ENCODE measurements at places on chromosomes 11 and 22.

- DNase-seq, result peak; percentile 59
These were observed 592 bp upstream of the CTSC start for GRCh38 chr11:88337987-88338668.

- no peak for DNase-seq
These were observed 16.7 kb downstream of the BCL2L13 start for GRCh38 chr22:17655289-17655688.

DNA sequence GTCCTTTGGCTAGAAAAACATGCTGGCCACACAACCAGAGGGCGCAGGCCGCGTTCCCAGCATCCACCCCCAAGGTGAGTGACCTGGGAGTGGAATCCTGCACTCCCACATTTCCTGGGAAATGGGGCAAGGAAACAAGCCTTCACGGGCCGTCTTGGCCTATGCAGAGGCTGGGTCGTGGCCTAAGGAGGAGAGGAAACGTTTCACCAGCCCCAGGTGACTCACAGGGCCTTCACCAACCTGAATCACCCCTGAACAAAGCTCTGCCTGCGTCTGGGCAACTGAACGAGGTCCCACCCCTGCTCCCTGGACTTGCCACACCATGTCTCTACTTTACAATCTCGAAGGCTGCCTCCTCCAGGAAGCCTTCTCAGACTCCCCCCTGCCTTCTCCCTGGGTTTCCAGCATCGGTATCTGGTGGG, 13.2 kb downstream of the MYH9 start:
- DNase-seq, result peak; percentile 49

GRCh38 chr11:92384358-92384757, 159.7 kb downstream of the FAT3 start:
- no peak for DNase-seq

DNA sequence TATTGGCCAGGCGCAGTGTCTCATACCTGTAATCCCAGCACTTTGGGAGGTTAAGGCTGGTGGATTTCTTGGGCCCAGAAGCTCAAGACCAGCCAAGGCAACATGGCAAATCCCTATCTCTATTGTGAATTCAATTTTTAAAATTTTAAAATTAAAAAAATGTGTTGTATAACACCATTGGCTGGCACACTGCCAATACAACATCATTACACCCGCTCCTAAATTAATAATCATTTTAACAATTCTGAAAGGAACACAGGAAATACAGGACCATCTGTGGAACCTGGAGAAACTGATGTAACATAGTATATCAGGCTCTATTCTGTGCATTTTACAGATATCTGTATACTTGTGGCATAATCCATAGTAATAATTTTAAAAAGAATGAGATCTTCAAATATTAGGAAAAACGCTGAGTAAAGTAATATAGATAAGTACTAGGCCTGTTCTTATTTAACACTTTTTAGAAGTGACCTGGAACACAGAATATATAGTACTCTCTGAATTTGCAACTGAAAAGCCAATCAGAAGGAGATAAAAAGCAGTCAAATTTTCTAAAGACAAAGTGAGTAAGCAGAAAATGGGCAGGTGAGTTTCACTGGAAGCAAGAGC, 124.3 kb downstream of the APOL5 start:
- no peak for DNase-seq

DNA sequence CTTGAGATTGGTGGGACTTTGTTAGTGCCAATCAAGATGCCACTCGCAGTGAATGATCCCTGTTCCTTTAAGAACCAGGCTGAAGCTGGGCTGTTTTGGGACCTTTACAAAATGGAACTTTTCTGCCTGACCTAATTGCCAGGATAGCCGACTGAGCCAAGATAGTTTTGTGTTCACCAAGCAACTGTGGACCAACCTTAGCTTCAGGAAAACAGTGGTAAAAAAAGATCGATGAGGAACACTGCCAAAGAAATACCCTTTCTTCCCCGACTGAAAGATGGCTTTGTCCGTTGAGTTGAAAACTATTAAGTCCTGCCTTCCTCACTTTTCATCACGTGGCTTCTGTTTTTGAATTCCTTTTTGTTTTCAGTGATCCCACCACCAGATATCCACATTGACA, 157.9 kb upstream of the SORL1-AS1 start:
- no peak for DNase-seq

DNA sequence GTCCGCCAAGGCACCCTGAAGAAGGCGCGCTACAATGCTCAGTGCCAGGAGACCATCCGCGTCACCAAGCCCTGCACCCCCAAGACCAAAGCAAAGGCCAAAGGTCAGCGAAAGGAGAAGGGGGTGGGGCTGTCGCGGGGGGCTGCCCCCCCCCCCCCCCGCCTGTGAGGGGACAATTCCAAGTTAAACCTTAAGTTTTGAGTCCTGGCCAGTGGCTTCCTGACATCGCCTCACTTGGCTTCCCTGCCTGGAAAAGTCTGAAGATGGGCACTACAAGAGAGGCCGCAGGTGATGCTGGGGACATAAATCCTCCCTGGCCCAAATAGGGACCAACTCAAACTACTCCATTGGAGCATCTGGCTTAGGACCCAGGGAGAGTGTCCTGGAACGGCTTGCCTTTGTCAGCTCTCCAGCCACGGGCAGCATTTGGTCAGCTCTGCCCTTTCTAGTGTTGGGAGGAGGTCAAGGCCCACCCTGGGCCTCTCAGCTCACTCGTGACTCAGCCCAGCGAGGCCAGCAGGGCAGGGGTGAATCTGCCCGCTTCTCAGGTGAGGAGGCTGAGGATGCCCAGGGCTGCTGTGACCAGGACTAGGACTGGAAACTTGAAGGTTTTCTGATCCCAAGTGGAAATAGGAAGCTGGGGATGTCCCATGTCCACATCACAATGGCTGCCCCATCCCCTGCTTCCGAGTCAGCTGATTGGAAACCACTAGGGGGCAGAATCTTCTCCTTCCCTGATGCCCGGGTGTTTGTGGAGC, 1.4 kb downstream of the MDK start:
- DNase-seq, result no peak

- no peak for DNase-seq
These were observed 438 bp downstream of the ZW10 start for GRCh38 chr11:113773092-113773415.

DNA sequence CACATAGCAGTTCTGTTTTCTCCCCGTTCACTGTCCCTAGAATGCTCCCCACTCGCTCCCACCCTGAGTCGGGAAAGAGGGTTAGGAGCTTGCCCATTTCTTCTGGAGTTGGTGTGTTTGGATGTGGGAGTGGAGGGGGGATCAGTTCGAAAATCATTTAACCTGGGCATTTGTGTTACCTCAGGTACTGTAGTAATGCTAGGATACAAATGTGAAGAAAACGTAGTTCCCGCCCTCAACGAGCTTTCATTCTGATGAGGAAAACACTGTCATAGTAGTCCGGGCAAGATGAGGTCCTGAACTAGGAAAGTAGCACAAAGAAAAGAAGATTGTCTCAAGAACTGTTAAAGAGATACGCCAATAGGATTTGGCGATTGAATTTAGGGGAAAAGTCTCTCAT, 539 bp downstream of the SDHD start:
- no peak for DNase-seq

DNA sequence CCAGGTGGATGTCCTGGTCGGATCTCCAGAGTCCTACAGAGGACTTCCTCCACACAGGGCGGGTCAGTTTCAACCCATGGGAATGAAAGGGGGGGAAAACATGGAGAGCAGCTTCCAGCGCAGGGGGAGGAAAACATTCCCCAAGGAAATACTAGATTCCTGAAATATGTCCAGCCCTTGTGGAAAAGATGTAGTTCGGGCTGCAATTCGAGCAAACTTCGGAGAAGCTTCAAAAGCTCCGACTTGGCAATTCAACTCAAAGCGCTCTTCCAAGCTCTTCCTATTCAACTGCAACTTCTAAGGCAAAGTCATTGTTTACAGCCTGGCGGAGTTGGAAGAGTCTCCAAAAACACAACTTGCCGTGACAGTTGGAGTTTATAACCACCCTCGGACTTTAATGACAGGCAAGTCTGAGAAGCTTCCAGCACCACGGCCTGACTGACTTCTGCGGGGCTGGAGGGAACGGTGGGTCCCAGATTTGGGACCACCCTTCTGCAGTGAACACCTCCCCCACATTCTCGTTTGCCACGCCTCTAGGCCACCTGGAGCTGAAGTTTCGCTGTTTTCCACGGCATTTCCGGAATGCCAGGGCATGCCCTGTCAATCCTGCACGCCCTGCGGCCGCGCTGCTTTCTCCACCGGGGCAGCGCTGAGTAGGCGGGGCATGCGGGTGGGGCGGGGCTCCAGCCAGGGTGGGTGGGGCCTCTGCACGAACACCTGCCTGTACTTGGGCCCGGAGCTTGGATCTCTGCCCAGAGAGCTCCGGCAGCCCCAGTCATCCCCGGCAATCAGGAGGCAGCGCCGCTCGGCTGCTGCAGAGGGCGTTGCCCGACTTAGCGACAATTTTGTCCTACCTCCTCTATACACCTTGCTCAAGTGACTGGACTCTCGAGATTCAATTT, 49.0 kb upstream of the BIRC3 start:
- peak; percentile 89 for DNase-seq

GRCh38 chr11:107711861-107712755, at the start of gene SLN:
TSS of gene SLN (minus strand) at chr11:107712056.
- DNase-seq, result no peak

DNA sequence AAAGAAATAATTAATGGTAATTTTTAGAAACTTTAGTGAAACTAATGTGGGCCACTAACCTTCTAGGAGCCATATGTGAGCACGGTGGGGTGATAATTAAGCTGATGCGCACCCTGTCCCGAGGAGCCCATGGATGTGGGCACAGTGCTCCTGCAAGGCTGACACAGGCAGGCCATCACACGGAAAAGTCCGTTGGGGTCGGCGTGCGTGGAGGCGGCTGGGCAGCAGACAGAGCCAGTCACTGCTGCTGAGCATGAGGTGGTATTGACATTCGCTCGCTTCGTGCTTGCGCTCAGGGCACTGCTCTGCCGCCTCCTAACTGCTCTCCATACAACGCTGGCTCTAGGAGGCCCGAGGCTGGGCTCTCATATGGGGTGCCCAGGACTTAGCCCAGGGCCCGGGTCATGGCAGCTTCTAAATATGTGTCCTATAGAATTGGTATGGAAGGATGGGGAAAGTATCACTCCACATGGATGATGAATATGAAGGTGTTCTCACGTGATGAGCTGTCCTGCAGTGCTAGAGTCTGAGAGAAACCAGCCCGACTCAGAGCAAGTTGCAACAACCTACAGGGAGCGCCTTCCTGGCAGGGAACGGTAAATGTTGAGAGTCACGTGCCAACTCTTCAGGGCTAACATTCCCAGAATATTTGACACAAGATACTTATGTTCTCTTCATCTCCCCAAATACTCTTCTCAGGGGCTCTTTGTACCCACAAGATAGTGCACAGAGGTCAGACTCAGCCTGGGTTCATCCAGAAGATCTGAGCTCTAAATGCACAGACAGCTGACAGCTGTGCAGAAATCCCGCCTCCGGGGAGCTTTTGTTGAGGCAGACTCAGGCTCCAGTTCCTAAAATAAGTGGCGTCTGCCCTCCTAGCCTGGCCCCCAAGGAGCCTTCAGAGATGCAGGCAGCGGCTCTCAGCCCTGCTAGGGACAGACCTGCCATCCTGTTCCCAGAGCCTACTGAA, 50.6 kb upstream of the ARFGAP3 start:
- DNase-seq, result no peak

- no peak for DNase-seq
These were observed 319.5 kb upstream of the FAT3 start for GRCh38 chr11:91904792-91905785.

DNA sequence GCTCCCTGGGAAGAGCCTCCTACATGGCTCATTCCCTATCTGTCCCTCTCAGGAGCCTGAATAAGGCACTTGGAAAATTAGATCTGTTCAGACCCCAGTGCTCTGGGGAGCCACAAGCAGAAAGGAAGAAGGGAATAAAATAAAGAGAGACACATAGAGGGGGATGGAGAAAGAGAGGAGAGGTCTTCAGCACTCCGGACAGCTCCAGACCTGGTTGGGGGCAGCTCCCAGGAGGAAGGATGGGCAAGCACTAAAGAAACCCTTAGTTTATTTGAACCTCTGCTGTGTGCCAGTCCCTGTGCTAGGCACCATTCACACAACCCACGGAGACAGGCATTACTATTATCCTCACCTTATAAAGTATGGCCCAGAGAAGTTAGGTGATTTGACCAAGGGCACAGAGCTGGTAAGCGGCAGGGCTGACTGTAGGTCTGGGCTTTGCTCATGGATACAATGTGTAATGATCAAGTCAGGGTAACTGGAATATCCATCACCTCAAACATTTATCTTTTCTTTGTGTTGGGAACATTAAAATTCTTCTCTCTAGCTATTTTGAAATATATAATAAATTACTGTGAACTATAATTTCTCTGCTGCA, 53.7 kb upstream of the LRRC32 start:
- no peak for DNase-seq

- no peak for DNase-seq
These were observed 62.5 kb upstream of the RRM1 start for GRCh38 chr11:4032097-4032496.

DNA sequence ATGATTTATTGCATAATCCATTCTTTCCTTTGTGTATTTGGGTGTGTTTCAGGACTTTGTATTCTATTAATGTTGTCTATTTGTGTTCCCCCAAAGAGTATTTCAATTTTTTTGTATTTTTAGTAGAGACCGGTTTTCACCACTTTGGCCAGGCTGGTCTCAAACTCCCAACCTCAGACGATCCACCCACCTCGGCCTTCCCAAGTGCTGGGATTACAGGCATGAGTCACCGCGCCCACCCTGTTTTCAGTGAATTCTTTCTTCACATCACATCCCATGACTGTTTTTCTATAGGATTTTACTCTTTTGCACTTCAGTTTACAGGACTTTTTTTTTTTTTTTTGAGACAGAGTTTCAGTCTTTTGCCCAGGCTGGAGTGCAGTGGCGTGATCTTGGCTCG, 46.3 kb downstream of the RBX1 start:
- DNase-seq, result no peak

- DNase-seq, result no peak
These were observed 29.3 kb upstream of the CABP7 start for GRCh38 chr22:29690476-29690875.

- no peak for DNase-seq
These were observed 85.0 kb downstream of the CD44 start for GRCh38 chr11:35223991-35224390.

- no peak for DNase-seq
These were observed 310.8 kb upstream of the SORL1-AS1 start for GRCh38 chr11:121763526-121763925.

DNA sequence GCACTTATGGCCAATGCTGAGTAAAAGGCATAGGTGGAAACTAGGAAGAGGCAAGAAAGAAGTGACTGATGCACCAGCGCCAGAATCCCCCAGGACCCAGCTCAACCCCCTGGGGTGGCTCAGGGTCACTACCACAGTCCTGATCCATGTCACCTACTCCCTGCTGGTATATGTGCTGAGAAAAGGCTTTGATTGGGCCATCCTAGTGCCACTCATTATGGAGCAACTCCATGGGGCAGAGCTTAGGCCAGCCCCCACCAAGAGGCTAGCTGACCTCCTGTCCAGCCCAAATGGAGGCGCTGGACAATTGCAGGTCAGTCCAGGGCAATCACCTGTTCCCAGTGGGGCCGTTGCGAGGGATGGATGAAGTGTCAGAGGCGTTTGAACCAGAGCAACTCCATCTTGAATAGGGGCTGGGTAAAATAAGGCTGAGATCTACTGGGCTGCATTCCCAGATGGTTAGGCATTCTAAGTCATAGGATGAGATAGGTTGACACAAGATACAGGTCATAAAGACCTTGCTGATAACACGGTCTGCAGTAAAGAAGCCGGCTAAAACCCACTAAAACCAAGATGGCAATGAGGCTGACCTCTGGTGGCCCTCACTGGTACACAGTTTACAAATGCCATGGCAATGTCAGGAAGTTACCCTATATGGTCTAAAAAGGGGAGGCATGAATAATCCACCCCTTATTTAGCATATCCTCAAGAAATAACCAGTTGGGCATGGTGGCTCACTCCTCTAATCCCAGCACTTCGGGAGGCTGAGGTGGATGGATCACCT, 20.6 kb upstream of the DAGLA start:
- DNase-seq, result no peak
